ENCODE measurements at places on chromosomes 7 and 10. TPM values are rescaled to one million over a fixed set of nuclear protein-coding genes. Genes with fewer than 3 reads are reported as not detected.

Gene THNSL1
- 18.5 TPM for polyA plus RNA-seq

Gene DNAJC1
- 29.2 TPM for polyA plus RNA-seq

Gene PLXNA4
- 13.2 TPM for polyA plus RNA-seq

Gene GSTO2
- 40.2 TPM for polyA plus RNA-seq

Gene GPC2
- polyA plus RNA-seq: 8.8 TPM

Gene GLRX3
- 87.5 TPM for polyA plus RNA-seq

Gene OR6V1
- not detected for polyA plus RNA-seq

Gene ADCYAP1R1
- 0.73 TPM for polyA plus RNA-seq

Gene MRLN
- polyA plus RNA-seq: not detected

Gene FXYD4
- not detected for polyA plus RNA-seq

Gene FBH1
- 57.4 TPM for polyA plus RNA-seq

Gene SNCG
- polyA plus RNA-seq: 4.8 TPM

Gene RTKN2
- polyA plus RNA-seq: 11.0 TPM

Gene SPDYE8
- polyA plus RNA-seq: 0.23 TPM

Gene TEX47
- polyA plus RNA-seq: not detected

Gene DOCK1
- 68.3 TPM for polyA plus RNA-seq

Gene ZNF853
- polyA plus RNA-seq: 17.8 TPM

Gene TAS2R41
- not detected for polyA plus RNA-seq

Gene MLXIPL
- polyA plus RNA-seq: 2.3 TPM

Gene RELN
- 23.9 TPM for polyA plus RNA-seq

Gene FAM221A
- polyA plus RNA-seq: 26.3 TPM

Gene PRKG1
- polyA plus RNA-seq: 21.2 TPM

Gene SCRN1
- polyA plus RNA-seq: 57.3 TPM

Gene EPHA1
- 16.3 TPM for polyA plus RNA-seq

Gene CFAP70
- 11.8 TPM for polyA plus RNA-seq

Gene FFAR4
- polyA plus RNA-seq: not detected

Gene HOXA1
- polyA plus RNA-seq: 2.6 TPM

Gene MRC1
- polyA plus RNA-seq: 8.7 TPM

Gene ZNF503
- polyA plus RNA-seq: 63.8 TPM

Gene PIK3AP1
- 4.8 TPM for polyA plus RNA-seq

Gene SEMA3C
- 248 TPM for polyA plus RNA-seq

Gene PDK4
- 33.3 TPM for polyA plus RNA-seq

Gene DNAH11
- polyA plus RNA-seq: 23.3 TPM

Gene CPN1
- 0.45 TPM for polyA plus RNA-seq

Gene TEX36
- not detected for polyA plus RNA-seq

Gene SKIDA1
- 3.7 TPM for polyA plus RNA-seq

Gene MIOS
- 47.3 TPM for polyA plus RNA-seq

Gene ALOX5
- 7.7 TPM for polyA plus RNA-seq

Gene GOLGA7B
- 1.2 TPM for polyA plus RNA-seq

Gene ADRB1
- not detected for polyA plus RNA-seq

Gene ARHGEF35
- polyA plus RNA-seq: 28.1 TPM

Gene SP8
- not detected for polyA plus RNA-seq

Gene PTPN20
- 2.2 TPM for polyA plus RNA-seq

Gene FZD8
- 15.0 TPM for polyA plus RNA-seq

Gene TRIL
- 53.3 TPM for polyA plus RNA-seq

Gene DDX50
- 68.9 TPM for polyA plus RNA-seq

Gene ABCB1
- 20.3 TPM for polyA plus RNA-seq

Gene GIMAP8
- polyA plus RNA-seq: 9.5 TPM

Gene GATA3
- polyA plus RNA-seq: 3.6 TPM

Gene SEMA3A
- polyA plus RNA-seq: 15.2 TPM

Gene CFAP46
- polyA plus RNA-seq: 10.6 TPM

Gene VAX1
- polyA plus RNA-seq: not detected

Gene ZNF777
- polyA plus RNA-seq: 14.2 TPM

Gene FOXI2
- 0.85 TPM for polyA plus RNA-seq

Gene IMPDH1
- polyA plus RNA-seq: 11.8 TPM

Gene SP4
- 19.2 TPM for polyA plus RNA-seq

Gene PSD
- 7.0 TPM for polyA plus RNA-seq

Gene TBRG4
- polyA plus RNA-seq: 63.4 TPM

All from left renal pelvis (tissue), 4 donors.